ENCODE measurements at places on chromosomes 2 and 18.

GRCh38 chr2:105910497-105911238 is 166.0 kb downstream of the NCK2 start:
- DNase-seq = no peak

DNA sequence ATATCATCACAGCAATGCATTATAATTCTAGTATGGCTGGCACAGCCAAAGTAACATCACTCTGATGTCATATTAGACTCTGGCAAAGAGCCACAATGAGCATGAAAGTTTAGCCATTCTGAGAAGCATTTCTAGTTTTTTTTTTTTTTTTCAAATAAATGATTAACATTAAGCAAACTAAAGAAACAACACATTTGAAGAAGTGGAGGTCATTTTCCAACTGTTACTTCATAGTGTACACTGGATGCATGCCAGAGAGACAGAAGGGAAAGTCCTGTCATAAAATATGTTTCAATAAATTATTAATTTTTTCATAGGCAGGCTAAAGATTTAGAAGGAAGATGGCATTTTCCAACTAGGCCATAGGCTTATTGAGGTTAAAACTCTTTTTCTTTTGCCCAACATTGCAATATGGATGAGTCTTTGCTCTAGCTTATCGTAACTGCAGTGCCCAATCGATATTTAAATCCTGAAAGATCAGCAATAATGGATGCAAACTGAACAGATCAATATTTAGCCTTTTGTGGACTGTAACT is 1630.4 kb upstream of the ACVR2A start:
- peak; percentile 14 for DNase-seq

DNA sequence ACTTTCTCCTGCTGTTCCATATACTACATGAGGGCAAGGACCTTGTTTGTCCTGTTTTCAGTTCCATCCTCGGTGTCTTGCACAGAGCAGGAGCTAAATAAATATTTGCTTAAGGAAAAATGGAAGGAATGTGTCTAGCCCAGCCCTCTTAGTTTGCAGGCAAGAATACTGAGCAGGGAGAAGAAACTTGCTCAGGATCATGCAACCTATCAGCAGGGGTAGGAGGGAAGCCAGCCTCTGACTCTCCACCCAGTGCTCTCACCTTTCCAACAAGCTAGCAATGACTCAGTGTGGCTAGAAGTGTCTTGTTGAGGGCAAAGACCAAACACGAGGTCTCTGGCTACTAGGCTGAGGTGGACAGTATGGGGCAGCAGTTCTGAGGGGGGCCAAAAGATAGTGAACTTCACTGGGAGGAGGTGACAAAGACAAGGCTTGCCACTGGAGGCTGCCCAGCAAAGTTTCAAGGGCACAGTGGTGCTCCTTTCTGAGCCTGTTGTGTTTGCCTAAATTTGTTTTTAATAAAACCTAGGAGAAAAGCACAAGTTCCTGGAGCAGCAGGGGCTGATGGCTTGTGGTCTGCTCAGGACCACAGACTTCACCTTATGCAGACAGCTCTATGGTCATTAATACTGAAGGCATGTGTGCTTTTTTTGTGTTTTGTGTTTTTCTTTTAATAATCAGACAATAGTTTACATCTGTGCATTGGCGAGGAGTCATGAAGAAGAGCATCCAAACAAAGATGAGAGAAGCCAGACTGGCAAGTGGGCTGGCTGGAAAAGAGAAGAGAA is 49.1 kb upstream of the CTAGE1 start:
- DNase-seq = peak; percentile 93

- peak; percentile 72 for DNase-seq
These were observed 1.1 kb downstream of the LMAN1 start for GRCh38 chr18:59357928-59358327.

DNA sequence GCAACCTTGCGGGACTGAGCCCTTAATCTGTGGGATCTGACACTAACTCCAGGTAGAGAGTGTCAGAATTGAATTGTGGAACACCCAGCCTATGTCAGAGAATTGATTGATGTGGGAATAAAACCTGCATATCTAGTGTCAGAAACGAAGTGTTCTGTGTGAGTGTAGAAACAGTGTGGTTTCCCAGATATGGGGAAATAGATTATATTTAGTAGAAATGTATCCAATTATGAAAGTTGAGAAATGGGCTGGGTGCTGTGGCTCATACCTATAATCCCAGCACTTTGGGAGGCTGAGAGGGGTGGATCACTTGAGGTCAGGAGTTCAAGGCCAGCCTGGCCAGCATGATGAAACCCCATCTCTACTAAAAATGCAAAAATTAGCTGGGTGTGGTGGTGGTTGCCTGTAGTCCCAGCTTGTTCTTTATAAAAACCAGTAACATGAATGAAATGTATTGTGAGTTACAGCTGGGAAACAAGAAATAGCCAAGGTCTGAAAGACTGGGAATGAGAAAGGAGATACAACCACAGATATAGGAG is 4.3 kb upstream of the TP53I3 start:
- no peak for DNase-seq

- peak; percentile 64 for DNase-seq
These were observed 63.1 kb downstream of the PARD3B start for GRCh38 chr2:204608237-204608939.

- DNase-seq = peak; percentile 37
These were observed 167.9 kb upstream of the SLC39A10 start for GRCh38 chr2:195489101-195489500.

DNA sequence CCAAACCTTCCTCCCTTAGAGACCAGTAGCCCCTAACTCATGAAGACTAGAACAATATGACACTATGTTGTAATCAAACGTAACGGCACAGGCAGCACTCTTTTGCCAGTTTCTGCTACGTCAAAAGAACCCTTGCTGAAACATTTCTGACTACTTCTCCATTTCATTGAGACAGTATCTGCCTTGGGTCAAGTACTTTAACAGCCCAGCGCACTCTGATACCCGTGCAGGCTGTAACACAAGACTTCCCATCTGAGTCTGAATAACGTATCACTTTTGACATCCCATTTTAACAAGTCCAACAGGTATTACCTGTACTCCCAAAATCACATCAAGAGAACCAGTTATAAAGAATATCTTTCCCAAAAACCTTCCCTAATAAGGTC is 38.4 kb downstream of the TBC1D8 start:
- no peak for DNase-seq

DNA sequence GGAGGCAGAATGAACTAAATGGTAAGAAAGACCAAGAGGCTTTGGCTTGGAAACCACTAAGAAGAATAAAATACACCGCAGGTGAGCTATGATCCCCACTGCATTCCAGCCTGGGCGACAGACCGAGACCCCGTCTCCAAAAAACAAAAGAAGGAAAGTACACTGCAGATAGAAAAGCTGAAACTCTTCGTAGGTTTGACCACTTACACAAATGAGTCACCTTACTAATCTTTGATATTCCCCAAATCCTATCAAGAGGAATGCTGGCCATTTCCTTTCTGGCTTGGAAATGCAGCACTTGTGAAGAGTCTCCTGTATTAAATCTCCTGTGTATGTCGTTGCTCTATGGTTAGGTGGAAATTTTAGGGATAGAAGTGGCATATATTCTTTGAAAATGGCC is 108.8 kb downstream of the MTCL1 start:
- DNase-seq = peak; percentile 56

DNA sequence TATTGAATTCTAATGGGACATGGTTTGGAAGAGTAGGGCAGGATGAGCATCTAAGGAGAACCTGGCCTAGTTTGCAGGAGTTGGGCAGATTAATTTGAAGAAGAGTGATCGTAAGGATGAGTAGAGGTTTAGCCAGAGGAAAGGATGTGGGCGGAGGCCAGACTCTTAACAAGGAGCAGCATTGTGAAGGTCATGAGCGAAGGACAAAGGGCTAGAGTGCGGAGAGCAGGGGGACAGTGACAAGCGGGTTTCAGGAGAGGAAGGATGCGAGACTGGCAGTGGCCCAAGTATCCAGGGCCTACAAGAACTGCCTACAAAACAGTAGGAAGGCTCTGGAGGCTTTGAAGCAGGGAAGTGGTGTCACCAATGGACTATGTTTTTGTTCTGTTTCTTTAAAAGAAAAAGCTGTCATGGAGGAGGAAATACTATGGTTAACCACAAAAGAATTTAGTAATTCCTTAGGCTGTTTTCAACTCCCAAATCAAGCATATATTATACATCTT is 20.1 kb downstream of the SLC66A3 start:
- peak; percentile 85 for DNase-seq

- no peak for DNase-seq
These were observed 79.6 kb downstream of the MBP start for GRCh38 chr18:77052983-77053309.

DNA sequence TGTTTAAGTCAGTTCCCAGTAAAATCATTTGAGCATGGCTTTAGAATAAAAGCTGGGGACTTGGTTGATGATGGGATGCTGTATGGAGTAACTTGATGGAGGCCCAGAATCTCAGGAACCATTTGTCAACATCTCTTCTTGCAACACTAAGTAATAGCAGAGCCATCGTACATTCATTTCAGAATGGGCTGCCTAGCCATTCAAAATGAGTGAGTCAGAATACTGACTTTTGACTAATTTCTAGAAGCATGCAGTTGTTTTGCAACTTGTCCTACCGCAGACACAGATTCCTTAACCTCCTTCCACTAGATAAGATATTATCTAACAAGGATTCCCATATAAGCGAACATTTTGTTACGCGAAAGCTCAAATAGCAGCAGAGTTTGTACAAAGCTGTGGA is 229.5 kb downstream of the CNTNAP5 start:
- DNase-seq = peak; percentile 73

- peak; percentile 60 for DNase-seq
These were observed 112.6 kb upstream of the NT5C1B start for GRCh38 chr2:18701981-18702380.

GRCh38 chr18:47756364-47757016 is 174.0 kb downstream of the SMAD2 start:
- DNase-seq = peak; percentile 45

GRCh38 chr2:106353676-106354075 is 114.5 kb downstream of the RGPD3 start:
- DNase-seq = no peak

- DNase-seq = no peak
These were observed 208.6 kb upstream of the APCDD1 start for GRCh38 chr18:10245846-10246175.

DNA sequence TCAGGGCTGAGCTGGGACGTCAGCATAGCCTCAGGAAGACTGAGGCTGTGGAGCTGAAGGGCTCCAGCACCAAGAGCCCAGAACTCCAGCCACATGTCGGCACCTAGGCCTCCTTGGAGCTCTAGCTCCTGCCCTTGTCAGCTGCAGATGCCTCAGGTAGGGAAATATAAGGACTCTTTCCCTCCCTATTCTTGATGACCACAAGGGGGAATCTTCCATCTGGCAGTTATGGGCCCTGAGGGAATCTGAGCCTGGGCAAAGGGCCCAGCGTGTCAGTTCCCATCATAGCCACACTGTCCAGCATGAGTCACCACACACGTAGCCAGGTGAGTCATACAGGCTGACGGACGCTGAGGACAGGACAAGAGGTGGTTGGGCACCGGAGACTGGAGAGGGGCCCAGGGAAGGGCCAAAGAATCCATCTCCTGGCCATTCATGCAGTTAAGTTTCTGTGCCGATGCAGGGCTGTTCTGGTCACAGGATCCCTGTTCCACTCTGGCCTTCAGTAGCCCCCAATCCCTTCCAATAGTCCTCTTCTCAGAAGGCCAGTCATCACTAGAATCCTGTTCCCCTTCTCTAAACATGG is 1.8 kb downstream of the MPV17 start:
- DNase-seq = peak; percentile 94

DNA sequence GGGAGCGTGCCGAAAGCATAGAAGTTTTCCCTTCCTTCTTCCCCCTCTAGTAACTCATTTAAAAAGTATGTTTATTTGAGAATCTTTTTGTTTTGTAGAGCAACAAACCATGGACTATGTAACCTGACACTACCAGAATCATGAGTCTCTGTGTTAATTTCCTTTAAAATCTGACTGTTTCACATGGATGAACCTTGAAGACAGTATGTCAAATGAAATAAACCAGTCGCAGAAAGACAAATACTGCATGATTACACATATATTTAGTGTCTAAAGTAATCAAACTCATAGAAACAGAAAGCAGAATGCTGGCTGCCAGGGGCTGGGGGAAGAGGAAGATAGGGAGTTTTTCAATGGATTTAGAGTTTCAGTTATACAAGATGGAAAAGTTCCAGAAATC is 32.3 kb downstream of the PTPN2 start:
- peak; percentile 31 for DNase-seq

- peak; percentile 12 for DNase-seq
These were observed 1.2 kb downstream of the BMPR2 start for GRCh38 chr2:202377207-202377761.

DNA sequence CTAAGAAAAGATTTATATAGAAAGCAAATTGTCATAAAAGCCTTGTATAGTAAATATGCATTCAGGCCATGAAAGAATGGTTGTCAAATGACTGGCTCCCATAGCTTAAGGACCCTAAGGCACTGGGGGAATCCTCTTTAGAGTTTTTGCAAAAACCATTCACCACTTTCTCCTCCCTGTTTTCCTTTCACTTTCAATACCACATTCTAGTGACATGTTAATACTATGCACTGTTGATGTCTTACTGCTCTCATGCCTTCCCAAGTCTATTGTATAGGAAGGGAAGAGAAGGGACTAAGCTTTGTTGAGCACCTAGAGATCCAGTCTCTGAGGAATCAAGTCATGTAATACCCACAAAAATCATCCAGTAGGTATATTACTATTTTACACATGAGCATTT is 383.0 kb upstream of the LRRTM1 start:
- no peak for DNase-seq

DNA sequence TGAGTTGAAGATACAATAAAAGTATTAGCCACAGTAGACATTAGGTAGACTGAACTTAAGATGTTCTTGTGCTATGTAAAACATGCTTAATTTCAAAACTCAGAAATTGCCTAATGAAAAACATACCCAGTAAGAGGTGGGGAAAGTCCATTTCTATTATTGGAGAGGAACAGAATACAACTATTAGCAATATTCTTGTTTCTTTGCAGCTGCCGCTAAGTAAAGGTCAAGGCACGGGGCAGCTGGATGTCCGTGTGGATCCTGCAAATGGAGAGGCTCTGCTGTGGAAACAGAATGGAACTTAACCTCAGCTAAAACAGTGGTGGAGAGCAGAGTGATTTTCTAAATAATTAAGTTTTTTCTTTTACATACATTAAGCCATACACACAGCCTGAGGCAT is 139.2 kb upstream of the ARHGAP28 start:
- DNase-seq = peak; percentile 28

Data from fibroblast of skin of scalp (primary cell).